RPMI8226 (cell line): ENCODE measurements at places on chromosomes 7 and 10.

DNA sequence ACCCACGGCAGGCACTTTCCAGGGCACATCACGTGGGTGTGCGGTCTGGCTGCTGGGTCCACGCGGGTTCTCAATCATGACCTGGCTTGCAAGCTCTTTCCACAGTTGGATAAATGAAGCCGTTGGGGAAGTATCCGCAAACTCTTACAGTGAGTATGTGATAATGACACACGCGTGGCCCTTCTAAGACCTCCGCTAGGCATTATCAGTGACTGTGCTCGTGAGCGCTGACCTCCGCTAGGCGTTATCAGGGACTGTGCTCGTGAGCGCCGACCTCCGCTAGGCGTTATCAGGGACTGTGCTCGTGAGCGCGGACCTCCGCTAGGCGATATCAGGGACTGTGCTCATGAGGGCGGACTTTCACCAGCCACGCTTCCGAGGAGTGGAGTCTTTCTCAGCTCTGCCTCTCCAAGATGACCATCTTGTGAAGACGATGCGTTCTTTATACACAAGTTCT, 107.0 kb downstream of the WDR37 start:
- no peak for DNase-seq

- DNase-seq, result no peak
Measured at GRCh38 chr7:54556121-54556520, 13.9 kb downstream of the VSTM2A start.

GRCh38 chr10:4260483-4261124, 475.6 kb upstream of the KLF6 start:
- no peak for DNase-seq

DNA sequence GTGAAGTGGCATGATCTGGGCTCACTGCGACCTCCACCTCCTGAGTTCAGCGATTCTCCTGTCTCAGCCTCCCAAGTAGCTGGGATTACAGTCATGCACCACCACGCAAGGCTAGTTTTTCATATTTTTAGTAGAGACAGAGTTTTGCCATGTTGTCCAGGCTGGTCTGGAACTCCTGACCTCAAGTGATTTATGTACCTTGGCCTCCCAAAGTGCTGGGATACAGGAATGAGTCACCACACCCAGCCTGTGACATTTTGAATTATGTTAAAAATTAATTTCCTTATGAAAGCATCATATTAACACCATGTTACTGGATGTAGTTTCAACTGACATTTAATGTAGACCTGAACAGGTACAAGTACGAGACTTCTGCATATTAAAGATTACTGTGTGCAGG, 24.3 kb downstream of the ABCB4 start:
- DNase-seq, result no peak

GRCh38 chr10:13404791-13405190, 56.7 kb upstream of the SEPHS1 start:
- no peak for DNase-seq

DNA sequence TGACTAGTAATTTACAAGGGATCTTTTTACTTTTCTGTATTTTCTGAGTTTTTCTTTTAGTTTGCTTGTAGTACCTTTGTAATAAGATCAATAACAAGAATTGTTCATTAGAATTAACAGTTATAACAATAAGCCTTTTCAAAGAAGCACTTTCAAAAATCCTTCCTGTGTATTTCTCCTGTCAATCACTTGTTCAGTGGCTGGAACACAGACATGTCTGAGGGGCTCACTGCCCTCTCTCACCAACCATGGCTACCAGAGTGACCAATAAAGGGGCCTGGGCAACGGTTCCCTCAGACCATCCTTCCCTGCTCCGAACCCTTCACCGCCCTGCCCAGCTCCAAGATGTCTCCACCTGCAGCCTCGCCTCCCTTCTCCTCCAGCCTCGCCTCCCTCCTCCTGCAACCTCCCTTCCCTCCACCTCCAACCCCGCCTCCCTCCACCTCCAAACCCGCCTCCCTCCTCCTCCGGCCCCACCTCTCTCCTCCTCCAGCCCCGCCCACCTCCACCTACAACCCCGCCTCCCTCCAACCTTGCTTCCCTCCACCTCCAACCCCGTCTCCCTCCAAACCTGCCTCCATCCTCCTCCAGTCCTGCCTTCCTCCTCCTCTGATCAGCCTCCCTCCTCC, 353.4 kb downstream of the TNS3 start:
- DNase-seq, result no peak

- DNase-seq, result no peak
Measured at GRCh38 chr10:118520116-118520742, 75.2 kb downstream of the PRLHR start.

- DNase-seq, result no peak
Measured at GRCh38 chr7:155991470-155991869, 179.2 kb upstream of the SHH start.

DNA sequence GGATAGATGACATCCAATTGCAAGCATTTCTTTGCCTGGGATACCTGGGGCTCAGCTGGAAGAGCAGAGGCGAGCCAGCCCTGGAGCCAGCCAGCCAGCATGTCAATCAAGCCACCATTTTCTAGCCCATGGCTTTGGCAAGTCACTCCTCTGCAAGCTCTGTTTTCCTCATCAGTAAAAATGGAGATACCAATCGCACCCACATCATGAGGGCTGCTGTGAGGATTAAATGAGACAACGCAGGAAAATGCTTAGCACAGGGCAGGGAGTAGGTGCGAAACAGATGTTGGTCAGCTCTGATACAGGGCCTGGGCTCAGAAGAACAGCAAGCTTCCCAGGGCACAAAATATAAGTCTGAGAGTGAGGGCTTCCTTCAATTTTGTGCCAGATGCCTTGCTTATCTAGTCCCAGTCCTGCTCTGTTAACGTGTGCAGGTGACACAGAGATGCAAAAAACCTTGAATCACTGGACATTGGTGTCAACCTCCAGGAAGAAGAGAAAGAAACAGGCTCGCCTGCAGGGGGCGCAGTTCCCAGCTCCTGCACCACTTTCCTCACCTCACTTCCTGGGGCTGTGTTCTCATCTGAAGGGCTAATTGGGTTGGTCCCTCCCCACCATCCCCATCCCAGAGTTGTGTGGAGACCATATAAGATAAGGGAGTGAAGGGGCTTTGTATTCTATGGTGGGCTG, 72.8 kb upstream of the CACUL1 start:
- DNase-seq, result no peak

- no peak for DNase-seq
Measured at GRCh38 chr7:111077001-111077400, 13.9 kb upstream of the LRRN3 start.

DNA sequence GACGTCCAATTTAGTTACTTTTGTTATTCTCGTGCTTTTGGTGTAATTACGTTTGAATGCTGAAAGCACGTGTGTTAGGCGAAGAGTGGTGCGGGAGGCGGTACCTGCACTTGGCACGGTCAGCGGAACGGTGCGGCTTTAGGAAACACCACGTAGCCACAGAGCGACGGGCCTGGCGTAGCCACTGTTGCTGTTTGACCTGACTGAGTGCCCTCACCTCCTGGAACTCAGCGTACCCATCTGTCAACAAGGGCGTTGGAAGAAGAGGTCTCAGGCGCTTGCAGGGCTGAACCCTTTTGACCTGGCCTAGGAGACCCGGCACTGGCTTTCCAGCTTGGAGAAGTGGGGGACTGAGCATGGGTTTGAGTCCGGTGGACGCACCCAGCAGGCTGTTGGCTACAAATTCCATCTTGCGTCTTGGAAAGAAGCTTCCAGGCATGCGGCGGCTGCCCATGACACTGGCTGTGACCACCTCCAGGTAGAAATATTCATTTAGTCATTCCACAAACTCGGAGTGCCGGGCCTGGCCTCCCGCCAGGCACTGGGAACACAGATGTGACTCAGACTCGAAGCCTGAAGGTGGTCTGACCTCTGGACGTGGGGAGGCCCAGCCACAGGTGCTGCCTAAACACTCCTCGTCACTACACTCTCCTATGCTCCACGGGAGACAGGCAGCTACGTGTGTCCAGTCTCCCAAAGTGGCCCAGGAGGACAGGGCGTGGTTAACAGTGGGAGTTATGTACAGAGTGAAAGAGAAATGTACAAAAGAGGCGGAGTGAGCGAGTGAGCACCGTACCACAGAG, 22.2 kb downstream of the FAM20C start:
- DNase-seq, result no peak

DNA sequence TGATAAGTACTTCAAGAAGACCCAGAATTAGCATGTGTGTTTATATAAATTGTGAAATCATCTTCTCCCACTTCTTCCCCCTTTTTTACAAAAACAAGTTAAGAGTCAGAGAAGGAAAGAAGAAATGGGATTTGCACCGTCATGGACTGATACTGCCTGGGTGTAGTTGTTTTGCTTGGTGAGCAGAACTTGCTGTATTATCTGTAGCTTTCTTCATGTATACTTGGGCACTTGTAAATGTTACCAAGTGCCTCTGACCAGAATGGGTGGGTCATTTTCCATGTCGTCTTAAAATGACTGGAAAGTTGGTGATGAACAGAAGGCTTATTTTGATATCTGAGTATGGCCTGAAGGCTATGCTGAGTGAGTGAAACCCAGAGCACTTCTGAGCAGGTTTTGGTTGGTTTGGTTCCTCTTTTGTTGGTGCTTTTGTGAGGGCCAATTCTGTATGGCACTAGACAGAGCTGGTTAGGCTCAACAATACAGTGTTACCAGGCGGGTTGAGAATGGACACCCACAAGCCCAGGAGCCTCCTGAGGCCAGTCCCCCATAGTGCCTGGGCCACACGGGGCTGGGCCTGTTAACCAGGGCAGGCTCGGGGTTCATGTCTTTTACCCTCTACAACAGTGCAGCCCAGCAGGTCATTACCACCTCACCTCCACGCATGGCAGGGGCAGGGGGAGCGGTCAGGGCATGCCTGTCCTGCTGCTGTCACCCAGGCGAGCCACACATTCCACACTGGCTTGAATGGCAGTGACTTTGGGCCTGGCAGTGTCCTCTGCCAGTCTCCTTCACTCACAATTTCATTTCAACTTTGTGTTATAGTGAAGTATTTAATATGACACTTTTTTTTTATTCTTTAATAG, 115.1 kb downstream of the CCNY start:
- peak; percentile 66 for DNase-seq

- DNase-seq, result no peak
Measured at GRCh38 chr7:1056785-1057410, 12.6 kb downstream of the GPR146 start.

DNA sequence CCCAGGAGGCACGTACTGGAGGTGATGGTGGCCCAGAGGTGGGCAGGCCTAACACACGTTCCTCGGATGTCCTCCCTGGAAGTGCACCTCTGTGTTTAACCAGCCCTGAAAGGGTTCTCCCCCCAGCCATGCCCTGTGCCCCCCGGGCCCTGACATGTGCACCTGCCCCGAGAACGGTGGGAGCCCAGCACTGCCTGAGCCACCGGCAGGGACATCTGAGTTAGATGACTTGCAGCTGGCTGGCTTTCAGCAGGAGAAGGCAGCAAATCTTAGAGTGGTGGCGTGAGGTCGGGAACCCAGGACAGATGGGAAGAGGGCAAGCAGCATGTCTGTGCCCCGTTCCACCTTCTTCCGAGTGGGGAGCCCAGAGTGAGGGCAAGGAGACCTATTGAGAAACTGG, 291.8 kb downstream of the TCERG1L start:
- no peak for DNase-seq

- DNase-seq, result no peak
Measured at GRCh38 chr7:33530664-33531063, 374.7 kb upstream of the BMPER start.

- DNase-seq, result no peak
Measured at GRCh38 chr7:135213831-135214230, 2.5 kb upstream of the WDR91 start.
